Hematopoietic multipotent progenitor cell treated with erythropoietin and hydrocortisone succinate and interleukin-3 and kit ligand, for 6 days (in vitro differentiated cells): ENCODE measurements at places on chromosomes 11 and 22.

DNA sequence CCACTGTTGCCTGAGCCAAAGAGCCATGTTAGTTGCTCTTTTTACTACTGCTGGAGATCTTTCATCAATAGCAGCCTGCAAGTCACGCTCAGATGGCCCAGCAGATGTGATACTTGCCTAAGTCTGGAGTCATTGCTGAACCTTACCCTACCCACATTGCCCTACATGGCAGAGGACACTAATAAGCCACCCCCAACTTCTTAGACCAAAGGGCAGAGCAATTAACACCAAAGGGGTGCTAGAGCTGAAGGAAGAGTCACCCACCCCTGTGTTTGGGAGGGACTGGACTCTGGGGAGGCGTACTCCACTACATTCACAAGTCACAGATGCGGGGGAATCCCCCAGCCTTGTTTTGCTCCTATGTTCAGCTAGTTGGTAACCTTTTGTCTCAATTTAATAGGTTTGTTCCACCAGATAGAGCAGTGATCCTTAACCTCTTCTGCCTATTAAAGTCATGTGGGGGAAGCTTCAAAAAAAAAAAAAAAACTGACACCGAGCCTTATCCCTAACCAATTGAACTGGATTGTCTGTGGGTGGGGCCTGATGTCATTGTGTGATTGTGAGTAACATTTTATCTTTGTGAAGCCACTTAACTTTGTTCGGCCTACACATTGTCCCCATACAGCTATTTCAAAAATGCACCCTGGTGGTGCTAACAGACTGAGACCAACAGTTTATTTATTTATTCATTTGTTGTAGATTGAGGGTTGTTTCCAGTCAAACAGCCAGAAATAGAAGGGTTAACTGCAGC, 13.1 kb downstream of the ADM start:
- DNase-seq: peak; percentile 47

DNA sequence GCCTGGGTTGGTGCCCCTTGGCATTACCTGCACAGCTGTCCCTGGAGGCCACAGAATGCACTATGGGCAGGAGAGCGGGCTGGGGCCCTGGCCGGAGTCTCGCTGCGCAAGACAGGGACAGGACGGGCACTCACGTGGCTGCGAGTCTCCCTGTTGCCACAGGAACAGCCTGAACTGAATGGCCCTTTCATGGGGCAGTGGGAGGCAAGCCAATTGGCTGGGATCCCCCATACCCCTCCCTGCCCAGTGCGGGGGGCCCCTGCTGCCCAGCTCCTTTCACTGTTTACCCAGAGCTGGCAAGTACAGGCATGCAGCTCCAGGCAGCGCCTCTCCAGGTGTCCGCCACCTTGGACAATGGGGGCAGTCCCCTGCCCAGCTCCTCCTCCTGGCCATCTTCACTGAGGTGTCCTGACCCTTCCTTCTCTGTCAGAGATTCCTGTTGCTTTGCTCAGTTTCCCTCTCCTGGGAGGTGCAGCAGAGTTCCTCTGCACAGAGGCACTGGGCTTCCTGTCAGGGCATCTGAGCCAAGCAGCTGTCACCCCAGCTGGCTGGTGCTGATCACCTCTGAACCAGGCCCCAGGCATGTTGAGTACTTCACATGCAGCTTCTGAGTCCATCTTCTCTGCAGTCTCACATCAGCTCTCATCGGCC, 5.2 kb downstream of the USP2 start:
- no peak for DNase-seq

DNA sequence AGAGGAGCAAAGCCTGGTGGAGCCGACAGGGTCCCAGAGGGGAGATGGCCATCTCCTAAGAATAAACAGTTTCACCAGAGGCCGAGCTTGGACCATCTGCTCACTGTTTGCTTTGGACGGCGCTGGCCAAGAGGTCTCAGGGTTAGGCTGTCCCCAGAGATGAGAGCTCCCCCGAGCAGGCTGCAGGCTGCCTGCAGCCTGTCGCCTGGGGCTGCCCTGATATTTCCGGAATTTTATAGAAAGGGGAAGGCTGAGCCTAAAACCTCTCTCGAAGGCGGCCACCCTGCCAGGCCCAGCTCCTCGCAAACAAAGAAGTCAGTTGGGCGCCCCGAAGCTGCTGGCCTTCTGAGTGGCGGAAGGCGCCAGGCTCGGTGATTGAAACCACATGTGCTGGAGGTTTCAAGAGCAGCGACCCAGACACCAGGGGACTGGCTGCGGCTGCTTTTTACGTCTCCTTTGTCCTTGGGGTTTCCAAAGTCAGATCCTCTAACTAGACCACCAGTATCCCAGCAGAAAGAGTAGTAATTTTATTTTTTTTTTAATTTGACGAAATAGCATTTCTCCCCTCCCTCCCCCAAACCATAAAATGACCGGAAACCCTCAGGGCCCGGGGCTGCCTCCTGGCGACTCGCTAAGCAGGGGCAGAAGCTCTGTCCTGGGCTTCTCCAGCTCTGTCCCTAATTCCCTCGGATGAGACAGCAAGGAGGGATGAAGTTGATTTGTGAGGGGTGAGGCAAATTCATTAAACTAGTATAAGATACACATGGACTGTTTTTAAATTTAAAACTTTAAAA, 57.4 kb downstream of the CLMP start:
- DNase-seq: peak; percentile 21

GRCh38 chr11:35825386-35825785, 118.5 kb upstream of the LDLRAD3 start:
- DNase-seq: no peak
